ENCODE measurements at places on chromosomes 2 and 18.

GRCh38 chr2:8753609-8754008 is 71.8 kb downstream of the ID2 start:
- DNase-seq, result no peak

DNA sequence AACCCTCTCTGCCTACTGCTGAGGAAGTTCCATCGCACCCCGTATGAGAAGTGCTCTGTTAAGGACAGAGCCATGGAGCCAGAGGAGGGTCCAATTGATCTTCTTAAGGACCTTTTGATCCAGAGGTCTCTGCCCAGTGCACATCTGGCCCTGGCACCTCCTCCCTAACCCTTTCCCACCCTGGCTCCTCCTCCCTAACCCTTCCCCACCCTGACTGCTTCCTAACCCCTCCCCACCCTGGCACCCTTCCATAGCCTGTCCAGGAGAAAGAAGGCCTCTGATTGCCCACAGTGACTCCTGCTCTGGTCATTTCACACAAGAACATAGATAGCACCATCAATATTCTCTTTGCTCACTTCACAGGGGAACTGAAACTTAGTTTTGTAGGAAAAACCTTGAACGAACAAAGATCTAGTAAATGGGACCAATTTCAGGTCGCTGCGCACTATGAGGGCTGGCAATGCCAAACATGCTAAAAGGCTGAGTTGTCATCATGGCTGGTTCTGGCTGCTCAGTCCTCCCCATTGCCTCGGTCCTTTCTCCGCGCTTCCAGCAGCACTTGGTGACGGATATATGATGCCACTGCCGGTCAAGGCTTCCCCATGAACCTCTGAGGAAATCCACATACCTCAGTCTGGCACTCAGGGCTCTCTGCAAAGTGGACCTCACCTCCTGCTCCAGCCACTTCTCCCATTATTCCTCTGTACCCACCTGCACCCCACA is 49.2 kb downstream of the PKDCC start:
- DNase-seq, result no peak

DNA sequence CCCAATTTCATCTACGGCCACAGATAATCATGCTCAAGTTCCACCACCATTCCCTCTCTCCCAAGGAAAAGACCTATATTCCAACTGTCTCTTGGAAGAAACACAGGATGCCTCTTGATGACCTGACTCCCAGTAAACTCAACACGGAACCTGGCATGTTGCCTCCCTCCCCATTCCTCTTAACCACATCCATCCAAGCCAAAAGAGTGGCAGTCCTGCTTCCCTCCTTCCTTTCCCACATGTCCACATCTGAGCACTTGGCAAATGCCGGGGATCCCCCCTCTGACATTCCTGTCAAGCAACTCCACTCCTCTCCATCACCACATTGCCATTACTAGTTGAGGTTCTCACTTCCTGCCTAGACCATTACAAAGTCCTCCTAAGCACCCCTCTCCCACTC is 49.4 kb downstream of the PID1 start:
- no peak for DNase-seq

DNA sequence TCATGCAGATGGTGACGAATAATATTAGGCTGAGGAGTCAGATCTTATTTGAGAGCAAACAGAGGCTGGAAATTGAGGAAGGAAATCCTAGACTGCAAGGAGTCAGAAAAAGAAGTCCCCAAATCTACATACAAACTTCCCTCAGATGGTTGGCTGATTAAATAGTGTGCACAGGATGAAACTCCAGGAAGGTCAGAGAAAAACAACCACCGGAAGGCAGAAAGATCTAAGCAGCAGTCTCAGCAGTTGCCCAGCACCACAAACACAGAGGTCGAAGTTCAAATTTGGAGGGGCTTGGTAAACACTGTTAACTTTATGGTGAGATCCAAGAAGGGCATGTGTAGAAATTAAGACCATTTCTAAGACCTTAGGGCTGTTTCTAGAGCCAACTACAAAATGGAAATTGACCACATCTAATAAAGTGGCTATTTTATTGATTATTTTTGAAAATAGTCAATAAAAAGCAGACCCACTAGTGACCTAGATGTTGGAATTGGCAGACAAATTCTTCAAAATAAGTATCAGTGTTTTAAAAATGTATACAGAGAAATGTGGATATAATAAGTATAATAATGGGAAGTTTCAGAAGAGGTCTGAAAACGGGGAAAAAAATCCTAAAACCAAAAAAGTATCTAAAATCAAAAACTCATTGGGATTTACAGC is 134.8 kb downstream of the GALNT1 start:
- DNase-seq, result no peak

DNA sequence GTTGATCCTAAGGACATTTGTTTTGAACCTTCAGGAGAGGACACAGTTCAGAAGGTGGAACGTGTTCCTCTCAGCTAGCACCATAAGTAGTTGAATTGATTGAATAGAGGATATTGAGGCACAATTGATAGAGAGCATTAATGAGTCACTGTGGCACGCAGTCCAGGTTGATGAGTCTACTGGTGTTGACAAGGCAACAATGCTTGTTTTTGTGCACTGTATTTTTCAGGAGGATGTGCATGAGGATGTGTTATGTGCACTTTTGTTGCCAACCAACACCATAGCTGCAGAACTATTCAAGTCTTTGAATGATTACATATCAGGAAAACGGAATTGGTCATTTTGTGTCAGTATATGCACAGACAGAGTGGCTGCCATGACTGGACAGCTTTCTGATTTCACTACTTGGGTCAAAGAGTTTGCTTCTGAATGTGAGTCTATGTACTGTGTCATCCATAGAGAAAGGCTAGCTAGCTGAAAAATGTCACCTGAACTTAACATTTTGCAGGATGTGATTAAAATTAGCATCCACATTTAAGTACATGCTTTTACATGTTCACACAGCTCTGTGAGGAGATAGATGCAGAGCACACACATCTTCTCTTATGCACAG is 140.1 kb upstream of the B3GNT2 start:
- DNase-seq, result no peak
